Skin of body (tissue), 3 donors: ENCODE measurements at places on chromosomes 6 and 20.

- no peak for DNase-seq
Measured at GRCh38 chr6:27407153-27407814, 18.7 kb downstream of the ZNF391 start.

DNA sequence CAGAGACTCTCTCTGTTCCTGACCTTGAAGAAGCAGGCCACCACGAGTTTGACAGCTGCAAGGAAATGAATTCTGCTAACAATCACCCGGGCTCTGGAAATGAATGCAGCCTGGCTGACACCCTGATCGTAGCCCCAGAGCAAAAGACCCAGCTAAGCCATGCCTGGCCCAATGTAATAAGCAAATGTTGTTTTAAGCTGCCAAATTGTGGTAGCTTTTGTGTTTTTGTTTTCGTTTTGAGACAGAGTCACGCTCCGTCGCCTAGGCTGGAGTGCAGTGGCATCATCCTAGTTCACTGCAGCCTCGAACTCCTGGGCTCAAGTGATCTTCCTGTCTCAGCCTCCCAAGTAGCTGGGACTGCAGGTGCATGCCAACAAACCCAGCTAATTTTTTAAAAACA, 3.3 kb upstream of the OXT start:
- no peak for DNase-seq

DNA sequence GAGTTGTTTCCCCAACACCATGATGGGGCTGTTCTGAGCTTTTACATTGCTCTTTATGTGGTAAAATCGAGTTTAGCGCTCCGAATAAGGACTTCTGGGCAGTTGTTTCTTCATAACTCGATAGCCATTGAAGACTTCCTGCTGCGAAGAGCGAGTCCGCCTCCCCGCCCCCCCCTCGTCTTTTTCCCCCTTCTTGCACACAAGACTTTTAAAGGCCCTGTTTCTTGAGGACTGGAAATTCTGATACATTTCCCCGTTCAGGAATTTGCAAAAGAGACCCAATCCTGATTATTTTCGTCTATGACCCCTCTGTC, 1.5 kb upstream of the CITED2 start:
- peak; percentile 80 for DNase-seq

DNA sequence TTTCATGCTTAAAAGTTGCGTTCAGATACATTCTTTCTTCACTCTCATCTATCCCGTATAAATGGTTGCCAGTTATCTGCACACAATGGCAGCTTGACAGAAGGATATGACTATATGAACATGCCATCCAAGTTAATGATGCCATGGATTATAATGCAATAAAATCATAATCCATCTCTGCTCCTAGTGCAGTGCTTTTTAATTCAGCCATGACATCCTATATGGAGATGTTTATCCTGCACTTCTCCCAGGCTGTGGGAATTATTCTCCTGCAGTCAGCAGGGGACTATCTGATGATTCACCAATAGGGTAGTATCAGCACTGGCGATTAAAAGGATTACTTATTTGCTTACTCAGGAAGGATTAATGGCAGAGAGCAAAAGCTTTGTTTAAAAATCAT, 273.8 kb downstream of the SAMD5 start:
- no peak for DNase-seq
